Cardiac septum (tissue), 1 donor: ENCODE measurements at places on chromosomes 2 and 18. TPM values are rescaled to one million over a fixed set of nuclear protein-coding genes. Genes with fewer than 3 reads are reported as not detected.

GRCh38 chr2:71063216-71063615 is 5.2 kb upstream of the NAGK start:
- DNase-seq, result no peak

DNA sequence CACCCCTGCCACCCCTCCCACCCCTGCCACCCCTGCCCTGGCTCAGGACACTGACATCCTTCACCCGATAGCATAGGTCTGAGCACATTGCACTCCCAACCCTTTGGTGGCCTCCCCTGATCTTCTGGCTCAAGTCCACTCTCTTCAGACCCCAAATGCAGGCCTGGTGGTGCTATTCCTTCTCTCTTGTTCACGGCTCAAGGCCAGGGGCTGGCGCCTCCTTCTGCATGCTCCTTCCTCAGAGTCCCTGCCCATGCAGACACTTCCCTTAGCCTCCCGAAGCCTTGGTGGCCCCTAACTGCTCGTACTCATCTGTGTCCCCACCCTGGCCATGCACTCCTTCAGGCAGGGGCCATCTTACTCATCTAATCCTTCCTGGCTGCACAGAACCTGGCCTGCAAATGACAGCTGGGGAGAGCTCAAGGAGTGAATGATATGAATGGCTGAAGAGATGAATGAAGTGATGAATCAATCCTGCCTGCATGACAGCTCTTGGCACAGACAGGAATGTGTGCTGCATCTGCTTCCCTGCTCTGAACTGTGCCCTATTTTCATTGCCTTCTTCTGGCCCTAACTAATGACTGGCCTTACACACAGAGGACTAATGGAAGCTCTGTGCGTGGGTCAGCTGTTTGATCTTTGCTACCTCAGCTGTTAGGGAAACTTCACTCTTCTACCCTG is 290.8 kb downstream of the DYSF start:
- DNase-seq, result no peak

- DNase-seq, result no peak
Observed at GRCh38 chr2:77520641-77521547, 1.3 kb downstream of the LRRTM4 start.

DNA sequence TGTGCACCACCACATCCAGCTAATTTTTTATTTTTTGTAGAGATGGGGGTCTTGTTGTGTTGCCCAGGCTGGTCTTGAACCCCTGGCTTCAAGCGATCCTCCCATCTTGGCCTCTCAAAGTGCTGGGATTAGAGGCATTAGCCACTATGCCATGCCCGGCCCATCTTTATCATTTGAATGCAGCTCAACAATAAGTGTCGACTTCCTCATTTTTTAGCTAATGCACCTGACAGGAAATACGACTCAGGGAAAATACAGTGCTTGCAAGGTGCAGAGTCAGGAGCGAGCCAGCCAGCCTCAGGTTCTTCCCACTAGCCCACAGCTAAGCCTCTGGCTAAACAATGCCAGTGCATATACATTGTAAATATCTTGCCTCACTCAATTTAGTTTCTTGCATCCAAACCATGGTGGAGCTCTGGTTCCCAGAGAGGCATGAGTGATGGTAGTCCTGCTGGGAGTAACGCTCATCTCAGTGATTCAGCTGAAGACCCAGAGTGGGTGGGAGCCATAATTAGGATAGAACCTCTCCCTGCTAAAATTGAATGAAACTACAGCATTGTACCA is 135.0 kb downstream of the TGIF1 start:
- DNase-seq, result no peak

DNA sequence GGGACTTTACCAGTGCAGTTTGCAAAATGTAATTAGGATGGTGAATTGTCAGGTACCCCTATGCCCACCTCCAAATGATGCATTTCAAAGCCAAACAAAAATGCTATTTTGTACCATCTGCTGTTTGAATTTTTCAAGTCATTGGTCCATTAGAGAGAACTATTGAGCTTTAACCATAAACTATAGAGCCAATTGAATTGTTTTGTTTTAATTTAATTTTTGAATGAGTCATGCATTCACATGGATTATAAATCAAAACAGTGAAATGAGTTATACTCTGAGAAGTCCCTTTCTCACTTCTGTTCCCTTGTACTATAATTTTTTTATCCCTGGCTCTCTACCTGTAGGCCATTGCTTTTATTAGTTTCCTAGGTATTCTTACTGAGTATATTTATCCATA is 140.6 kb upstream of the LYPD6 start:
- no peak for DNase-seq

DNA sequence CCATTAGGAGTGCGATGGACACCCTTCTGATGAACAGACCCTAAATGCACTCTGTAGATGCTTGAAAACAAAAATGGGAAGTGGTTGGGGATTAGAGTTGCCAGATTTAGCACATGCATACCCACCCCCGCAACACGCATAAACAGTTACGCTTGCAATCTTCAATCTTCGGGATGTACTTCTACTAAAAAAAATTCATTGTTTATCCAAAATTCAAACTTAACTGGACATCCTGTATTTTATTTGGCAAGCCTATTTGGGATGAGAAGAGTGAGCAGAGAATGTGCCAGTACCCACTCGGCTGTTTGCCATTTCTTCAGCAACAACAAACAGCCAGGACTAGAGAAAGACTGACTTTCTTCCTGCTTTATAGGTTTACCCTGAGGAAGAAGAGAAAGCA is 18.4 kb downstream of the KIAA2012 start:
- no peak for DNase-seq

Gene UGT1A4
- not detected for total RNA-seq

- no peak for DNase-seq
Observed at GRCh38 chr2:224171226-224171625, 132.1 kb upstream of the SERPINE2 start.

Gene SPEG
- 199 TPM for total RNA-seq

- no peak for DNase-seq
Observed at GRCh38 chr18:42094875-42095274, 139.8 kb downstream of the PIK3C3 start.

Gene ALK
- not detected for total RNA-seq

DNA sequence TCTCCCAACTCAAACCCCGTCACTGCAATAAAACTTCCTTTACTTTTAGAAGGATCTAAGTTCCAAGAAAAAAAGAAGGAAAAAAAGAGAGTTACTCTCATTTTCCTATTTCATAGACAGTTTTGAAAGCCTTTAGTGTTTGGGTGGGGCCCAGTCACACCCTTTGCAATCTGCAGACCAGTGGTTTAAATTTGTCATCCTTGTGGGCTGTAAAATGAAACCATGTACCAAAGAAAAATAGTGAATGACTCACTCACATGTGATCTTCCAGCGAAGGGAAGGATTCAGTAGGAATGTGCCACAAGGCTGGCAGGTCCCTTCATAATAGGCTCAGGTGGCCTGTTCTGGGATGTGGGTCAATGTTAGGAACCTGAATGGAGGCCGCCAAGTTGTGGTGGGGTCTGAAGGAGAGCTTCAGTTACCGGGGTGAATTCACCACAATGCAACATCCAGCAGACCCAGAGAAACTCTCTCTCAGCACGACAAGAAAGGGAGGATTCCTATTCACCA is 28.3 kb downstream of the ANXA4 start:
- DNase-seq, result no peak

Gene ALPI
- not detected for total RNA-seq

Gene VSNL1
- 42.7 TPM for total RNA-seq

Gene FABP1
- total RNA-seq, result not detected

- DNase-seq, result no peak
Observed at GRCh38 chr18:62514570-62514969, 8.3 kb upstream of the ZCCHC2 start.

DNA sequence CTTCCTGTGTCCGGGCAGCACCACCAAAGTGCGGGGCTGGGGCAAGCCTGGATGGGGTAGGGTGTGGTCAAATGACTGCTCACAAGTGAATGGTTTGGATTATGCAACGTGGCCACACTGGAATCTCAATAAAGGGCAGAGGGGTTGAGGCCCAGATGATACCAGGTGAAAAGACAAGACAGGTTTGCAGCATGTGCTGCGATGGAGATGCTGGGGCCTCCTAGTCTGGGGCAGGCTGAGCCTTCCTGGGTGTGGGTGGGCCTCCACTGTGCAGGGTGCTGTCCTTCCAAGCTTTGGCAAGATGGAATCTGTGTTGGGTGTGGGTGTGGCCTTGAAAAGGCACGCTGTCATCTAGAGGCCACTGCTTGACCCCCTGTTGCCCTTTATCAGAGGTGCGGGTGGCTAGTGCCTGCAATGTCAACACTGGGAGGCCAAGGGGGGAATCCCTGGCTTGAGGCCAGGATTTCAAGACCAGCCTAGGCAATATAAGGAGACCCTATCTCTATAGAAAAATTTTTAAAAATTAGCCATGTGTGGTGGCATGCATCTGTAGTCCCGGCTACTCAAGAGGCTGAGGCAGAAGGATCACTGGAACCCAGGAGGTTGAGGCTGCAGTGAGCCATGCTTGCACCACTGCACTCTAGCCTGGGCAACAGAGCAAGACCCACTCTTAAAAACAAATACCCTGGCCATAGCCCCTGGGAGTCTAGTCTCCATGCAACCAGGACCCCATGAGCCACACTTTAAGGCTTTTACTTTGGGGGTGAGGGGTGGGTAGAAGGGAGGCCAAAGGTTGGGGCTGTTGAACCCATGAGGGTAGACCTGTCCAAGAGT is 13.8 kb downstream of the RRM2 start:
- no peak for DNase-seq

- no peak for DNase-seq
Observed at GRCh38 chr2:37441055-37441454, 96.6 kb downstream of the QPCT start.

Gene PROC
- total RNA-seq, result not detected

DNA sequence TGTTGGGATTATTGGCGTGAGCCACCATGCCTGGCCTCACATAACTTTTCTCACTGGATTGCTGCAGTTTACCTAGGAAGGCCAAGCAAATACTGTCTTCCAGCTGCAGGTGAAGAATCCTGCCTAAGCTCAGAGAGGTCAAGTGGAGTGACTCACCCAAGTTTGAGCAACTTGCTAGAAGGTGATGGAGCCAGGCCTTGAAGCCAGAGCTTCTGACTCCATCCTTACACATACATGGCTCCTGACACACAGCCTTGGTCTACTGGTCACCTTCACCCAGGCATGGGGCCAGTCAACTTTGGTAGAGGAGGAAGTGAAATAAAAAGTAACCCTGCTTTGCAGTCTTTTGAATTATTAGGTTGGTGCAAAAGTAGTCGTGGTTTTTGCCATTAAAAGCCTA is 93.5 kb downstream of the VWA3B start:
- no peak for DNase-seq

Gene CYS1
- 3.8 TPM for total RNA-seq

DNA sequence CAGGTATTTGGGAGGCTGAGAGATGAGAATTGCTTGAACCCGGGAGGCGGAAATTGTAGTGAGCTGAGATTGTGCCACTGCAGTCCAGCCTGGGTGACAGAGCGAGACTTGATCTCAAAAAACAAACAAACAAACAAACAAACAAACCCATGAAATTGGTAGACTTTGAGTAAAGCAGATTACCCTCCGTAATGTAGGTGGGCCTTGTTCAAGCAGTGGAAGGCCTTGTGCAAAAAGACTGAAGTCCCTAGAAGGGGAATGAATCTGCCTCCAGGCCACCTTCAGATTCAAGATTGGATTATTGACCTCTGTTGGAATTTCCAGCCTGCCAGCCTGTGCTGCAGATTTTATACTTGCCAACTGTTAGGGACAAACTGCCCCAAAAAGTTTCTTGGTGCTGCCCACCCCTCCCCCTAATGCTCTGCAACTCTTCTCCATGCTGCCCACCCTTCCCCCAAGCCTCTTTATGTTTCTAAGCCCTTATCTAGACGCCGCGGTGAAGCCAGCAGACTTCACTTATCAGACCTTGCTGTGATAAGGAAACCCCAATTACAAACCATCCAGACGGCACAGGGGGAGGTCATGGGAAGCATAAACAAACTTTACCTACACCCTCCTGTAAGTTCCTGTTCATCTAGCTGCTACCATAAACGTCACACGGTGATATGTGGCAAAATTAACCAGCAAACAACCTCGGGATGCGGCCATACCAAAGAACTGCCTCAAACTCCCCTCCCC is 17.0 kb downstream of the CYP27A1 start:
- DNase-seq, result no peak
